ENCODE measurements at places on chromosomes 7 and 10.

GRCh38 chr7:1448958-1449357 lies 10.3 kb downstream of the MICALL2 start:
- no peak for DNase-seq

DNA sequence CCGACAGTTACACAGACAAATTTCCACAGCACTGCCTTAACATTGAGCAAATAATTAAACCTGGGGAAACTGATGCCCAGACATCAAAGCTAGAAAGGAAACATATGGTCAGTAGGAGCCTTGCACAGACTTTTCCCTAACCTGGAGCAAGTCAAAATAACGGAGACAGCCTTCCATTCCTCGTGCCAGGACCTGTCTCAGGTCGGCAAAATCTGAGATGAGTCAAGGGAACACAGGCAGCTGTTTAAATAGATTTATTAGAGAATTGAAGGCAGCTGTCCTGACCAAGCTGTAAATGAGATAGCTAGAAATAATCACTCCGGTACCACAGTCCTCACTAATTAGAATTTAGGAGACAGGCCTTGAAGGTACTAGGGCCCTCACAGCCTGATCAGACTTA lies 81.2 kb downstream of the RAMP3 start:
- no peak for DNase-seq

DNA sequence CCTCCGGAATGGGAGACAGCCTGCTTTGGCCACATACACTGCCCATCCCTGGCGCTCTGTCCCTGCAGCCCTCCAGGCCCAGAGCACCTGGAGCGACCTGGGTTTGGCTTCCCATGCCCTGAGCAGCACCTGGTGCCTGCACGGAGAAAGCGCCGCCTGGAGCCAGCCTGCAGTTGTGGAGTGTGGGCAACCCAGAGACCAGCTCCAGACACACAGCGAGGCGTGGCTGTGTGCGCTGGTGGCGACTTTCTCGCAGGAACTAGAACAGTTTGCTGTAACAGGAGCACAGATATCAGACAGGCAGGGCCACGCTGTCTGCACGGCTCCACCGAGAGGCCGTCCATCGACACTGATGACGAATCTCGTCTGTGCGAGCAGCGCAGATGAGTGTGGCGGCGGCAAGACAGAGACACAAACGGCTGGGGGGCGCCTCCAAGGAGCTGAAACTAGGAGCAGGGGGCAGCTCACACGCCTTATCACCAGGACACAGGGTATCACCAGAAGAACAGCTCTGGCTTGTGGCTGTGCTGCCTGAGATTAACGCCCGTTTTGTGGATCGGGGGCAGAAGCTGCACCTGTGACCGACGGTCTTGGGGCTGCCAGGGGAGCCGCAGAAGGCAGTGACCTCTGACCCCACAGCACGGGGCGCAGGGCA lies 275.3 kb downstream of the DNAJB6 start:
- no peak for DNase-seq

GRCh38 chr7:29090836-29091601 lies 55.3 kb downstream of the CPVL start:
- DNase-seq = peak; percentile 96

Measured in right lung (tissue), 10 donors.